ENCODE measurements at places on chromosomes 12 and 14.

DNA sequence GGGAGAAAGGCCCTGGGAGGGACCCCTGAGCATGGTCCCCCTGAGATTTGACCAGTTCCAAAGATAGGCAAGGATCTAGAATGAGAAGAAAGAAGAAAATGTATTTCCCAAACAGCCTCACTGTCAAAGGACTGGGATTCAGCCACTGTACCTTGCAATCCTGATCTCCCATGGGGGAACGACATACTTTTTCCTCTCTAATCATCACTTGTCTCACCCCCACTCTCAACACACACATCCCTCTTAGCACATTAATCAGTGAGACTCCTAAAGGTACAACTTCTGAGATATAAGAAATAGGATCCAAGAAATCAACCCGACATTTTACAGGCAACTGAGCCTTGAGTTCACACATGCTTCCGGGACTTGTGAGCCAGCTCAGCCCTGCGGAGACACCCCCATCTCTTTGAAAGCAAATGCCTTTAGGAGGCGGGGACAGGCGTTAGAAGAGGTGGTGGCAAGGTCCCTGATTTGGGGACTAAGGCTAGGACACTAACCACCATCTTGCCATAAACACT is 1.4 kb downstream of the MAP3K9 start:
- DNase-seq: peak; percentile 35
- H3K27ac ChIP-seq: peak overlapping the region; percentile 47
- peaks cover 6% of the 10 kb centered on the region for H3K4me1 ChIP-seq
- H3K36me3 ChIP-seq: peaks cover 9% of the 10 kb centered on the region
- H3K27me3 ChIP-seq: no peaks in the 10 kb centered on the region
- no peak overlapping the region for H3K4me3 ChIP-seq

DNA sequence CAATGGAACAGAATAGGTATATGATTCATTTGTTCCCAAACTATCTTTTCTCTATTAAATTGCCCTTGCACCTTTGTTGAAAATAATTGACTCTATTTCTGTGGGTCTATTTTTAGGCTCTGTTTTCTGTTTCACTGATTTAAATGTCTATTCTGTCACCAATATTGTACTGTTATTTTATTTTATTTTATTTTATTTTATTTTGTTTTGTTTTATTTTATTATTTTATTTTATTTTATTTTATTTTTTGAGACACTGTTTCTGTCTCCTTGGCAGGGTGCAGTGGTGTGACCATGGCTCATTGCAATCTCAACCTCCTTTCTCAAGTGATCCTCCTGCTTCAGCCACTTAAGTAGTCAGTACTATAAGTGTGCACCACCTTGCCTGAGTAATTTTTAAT is 34.9 kb downstream of the OR4N2 start:
- H3K27me3 ChIP-seq: no peaks in the 10 kb centered on the region
- H3K27ac ChIP-seq: no peak overlapping the region
- DNase-seq: no peak
- H3K36me3 ChIP-seq: no peaks in the 10 kb centered on the region
- H3K4me3 ChIP-seq: no peak overlapping the region

GRCh38 chr14:61300754-61301153 is 19.6 kb upstream of the TMEM30B start:
- DNase-seq: no peak
- H3K4me1 ChIP-seq: peaks cover 30% of the 10 kb centered on the region
- no peak overlapping the region for H3K27ac ChIP-seq

GRCh38 chr12:85280165-85280983 is at the start of gene ALX1:
ALX1 (plus strand) TSS chr12:85280220; CDS start chr12:85280262, 42 bp downstream.
- H3K27me3 ChIP-seq: no peaks in the 10 kb centered on the region
- H3K4me3 ChIP-seq: peak within 1 kb of the TSS; percentile 25
- H3K36me3 ChIP-seq: peaks cover 3% of the 10 kb centered on the region
- no peaks in the 10 kb centered on the region for H3K4me1 ChIP-seq

DNA sequence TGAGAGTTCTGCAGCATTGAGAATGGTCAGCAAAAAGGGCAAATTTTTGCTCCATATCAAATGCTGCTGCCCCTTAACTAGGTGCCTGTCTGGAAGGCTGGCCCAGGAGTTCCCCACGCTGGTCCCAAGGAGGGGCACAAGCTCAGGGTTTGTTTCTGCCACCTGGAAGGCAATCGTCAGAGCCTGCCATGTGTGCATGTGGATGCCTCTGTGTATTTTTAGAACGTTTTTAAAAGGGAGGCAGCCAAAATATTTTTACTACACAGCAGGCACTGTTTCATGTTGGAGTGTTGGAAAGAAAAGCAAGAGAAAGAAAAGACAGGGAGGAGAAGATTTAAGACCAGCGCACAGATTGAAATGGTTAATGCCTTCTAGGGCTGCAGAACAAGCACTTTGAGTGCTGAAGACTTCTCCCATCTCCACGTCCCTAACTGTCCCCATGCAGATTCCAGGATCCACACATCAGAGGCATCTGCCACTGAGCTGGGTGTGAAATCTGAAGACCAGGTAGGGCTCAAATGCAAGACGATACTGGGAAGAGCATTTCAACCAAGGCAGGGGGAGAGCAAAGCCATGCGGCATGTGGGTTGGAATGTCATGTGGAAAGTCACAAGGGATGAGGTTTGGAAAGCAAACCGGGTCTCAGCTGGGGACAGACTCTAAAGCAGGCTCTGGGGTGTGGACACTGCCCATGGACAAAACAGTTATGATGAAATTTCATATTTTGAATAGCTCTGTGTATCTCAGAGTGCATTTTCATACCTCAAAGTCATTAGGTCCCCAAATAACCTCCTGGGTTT is 557.2 kb downstream of the BCL11B start:
- H3K27me3 ChIP-seq: peaks cover 45% of the 10 kb centered on the region
- peaks cover 13% of the 10 kb centered on the region for H3K4me1 ChIP-seq
- no peak overlapping the region for H3K27ac ChIP-seq
- no peak overlapping the region for H3K4me3 ChIP-seq
- DNase-seq: no peak

DNA sequence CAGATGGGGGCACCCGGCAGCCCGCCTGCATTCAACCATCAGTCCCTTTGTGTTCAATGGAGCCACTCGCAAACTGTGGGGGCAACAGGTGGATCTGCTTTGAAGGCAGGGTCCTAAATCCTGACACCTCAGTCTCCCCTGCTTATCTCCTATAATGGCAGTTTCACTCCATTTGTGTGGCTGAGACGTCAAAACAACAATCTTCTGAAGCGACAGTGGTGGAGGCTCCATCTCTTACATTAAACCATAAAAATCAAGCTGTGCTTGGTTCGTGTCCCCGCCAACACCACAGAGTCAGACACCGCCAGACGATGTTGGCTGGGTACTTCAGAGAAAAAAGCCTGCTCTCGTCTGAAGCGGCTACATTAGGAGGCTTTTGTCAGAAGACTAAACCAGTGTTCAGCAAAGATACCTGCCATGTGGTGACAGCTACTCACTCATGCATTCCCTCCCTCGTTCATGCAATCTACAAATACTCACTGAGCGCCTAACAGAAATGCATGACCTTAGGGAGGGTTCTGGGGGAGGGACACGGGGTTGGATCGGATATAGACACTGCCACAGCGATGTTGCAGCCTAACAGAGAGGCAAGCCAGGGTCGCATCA is 253.9 kb downstream of the FOXN3 start:
- H3K27me3 ChIP-seq: no peaks in the 10 kb centered on the region
- H3K4me3 ChIP-seq: no peak overlapping the region
- H3K4me1 ChIP-seq: peaks cover 23% of the 10 kb centered on the region
- no peak for DNase-seq
- peaks cover 40% of the 10 kb centered on the region for H3K36me3 ChIP-seq
- no peak overlapping the region for H3K27ac ChIP-seq

- H3K27me3 ChIP-seq: no peaks in the 10 kb centered on the region
- H3K4me3 ChIP-seq: no peak overlapping the region
- DNase-seq: no peak
- no peaks in the 10 kb centered on the region for H3K36me3 ChIP-seq
Observed at GRCh38 chr12:1972260-1972659, 32.0 kb downstream of the DCP1B start.

GRCh38 chr14:106848330-106849121 is 1322.1 kb downstream of the TMEM121 start:
- H3K36me3 ChIP-seq: peaks cover 3% of the 10 kb centered on the region
- no peak overlapping the region for H3K27ac ChIP-seq
- peaks cover 6% of the 10 kb centered on the region for H3K27me3 ChIP-seq
- no peak overlapping the region for H3K4me3 ChIP-seq

- no peaks in the 10 kb centered on the region for H3K36me3 ChIP-seq
- no peak overlapping the region for H3K4me3 ChIP-seq
- H3K27me3 ChIP-seq: peaks cover 5% of the 10 kb centered on the region
- no peak overlapping the region for H3K27ac ChIP-seq
- no peak for DNase-seq
Observed at GRCh38 chr12:102406033-102406584, 74.3 kb downstream of the IGF1 start.

DNA sequence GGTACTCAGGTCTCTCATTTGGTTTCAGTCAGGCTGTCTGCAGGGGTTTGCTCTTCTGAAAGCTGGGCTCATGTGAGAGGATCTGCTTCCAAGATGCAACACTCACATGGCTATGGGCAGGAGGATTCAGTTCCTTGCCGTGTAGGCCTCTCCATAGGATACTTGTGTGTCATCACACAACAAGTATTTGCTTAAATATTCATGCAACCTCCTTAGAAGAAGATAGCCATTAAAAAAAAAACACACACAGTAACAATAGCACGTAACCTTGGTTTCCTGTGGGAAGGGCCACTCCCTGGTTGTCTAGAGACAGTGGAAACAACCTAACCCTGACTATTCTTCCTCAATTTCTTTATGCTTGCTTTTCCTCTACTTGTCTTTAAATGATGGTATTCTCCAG is 31.8 kb upstream of the CLEC4E start:
- H3K4me1 ChIP-seq: peaks cover 9% of the 10 kb centered on the region
- H3K27me3 ChIP-seq: no peaks in the 10 kb centered on the region
- peak overlapping the region; percentile 67 for H3K27ac ChIP-seq
- H3K36me3 ChIP-seq: no peaks in the 10 kb centered on the region
- DNase-seq: no peak
- no peak overlapping the region for H3K4me3 ChIP-seq

GRCh38 chr12:132488127-132489077 is 1.5 kb upstream of the FBRSL1 start:
- DNase-seq: no peak
- H3K27me3 ChIP-seq: no peaks in the 10 kb centered on the region
- H3K27ac ChIP-seq: peak overlapping the region; percentile 94
- peak overlapping the region; percentile 90 for H3K4me3 ChIP-seq
- peaks cover 13% of the 10 kb centered on the region for H3K36me3 ChIP-seq

DNA sequence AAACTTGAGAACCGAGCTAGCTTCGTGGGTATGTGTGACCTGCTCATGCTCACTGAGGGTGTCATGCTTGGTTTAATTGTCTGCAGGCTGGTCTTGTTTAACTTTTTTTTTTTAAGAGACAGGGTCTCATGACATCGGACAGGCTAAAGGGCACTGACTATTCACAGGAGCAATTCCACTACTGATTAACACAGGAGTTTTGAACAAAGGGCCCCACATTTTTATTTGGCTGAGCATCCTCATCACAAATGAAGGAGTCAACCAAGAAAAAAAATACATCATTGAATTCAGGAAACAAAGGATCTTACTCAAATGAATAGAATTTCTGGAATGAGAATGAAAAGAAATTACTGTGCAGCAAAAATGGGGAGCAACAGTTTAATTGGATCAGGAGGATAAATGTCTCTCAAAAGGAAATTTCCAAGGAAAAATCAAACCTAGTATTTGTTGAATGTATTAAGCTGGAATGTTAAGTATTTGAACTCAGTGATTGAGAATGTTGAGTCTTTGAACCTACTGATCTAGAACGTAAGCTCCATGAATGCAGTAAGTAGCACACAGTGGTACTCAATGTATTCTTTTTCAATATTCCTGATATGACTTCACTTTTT is 20.8 kb upstream of the PYROXD1 start:
- no peaks in the 10 kb centered on the region for H3K36me3 ChIP-seq
- no peak overlapping the region for H3K4me3 ChIP-seq
- H3K4me1 ChIP-seq: no peaks in the 10 kb centered on the region
- H3K27me3 ChIP-seq: peaks cover 25% of the 10 kb centered on the region

- H3K27me3 ChIP-seq: no peaks in the 10 kb centered on the region
- H3K27ac ChIP-seq: no peak overlapping the region
- H3K4me3 ChIP-seq: no peak overlapping the region
- no peaks in the 10 kb centered on the region for H3K36me3 ChIP-seq
- H3K4me1 ChIP-seq: no peaks in the 10 kb centered on the region
- no peak for DNase-seq
Observed at GRCh38 chr12:8871068-8871467, 43.2 kb upstream of the PHC1 start.

- H3K27me3 ChIP-seq: no peaks in the 10 kb centered on the region
- no peaks in the 10 kb centered on the region for H3K4me1 ChIP-seq
- H3K27ac ChIP-seq: no peak overlapping the region
- H3K4me3 ChIP-seq: no peak overlapping the region
- DNase-seq: no peak
- no peaks in the 10 kb centered on the region for H3K36me3 ChIP-seq
Observed at GRCh38 chr12:78209846-78210505, 379.3 kb downstream of the NAV3 start.

- no peak overlapping the region for H3K27ac ChIP-seq
- H3K36me3 ChIP-seq: no peaks in the 10 kb centered on the region
- H3K27me3 ChIP-seq: peaks cover 33% of the 10 kb centered on the region
- no peak for DNase-seq
Observed at GRCh38 chr12:58029260-58029659, 87.9 kb downstream of the ATP23 start.

GRCh38 chr12:72323881-72324280 is 51.7 kb downstream of the TRHDE start:
- no peaks in the 10 kb centered on the region for H3K27me3 ChIP-seq
- DNase-seq: no peak
- H3K4me3 ChIP-seq: no peak overlapping the region
- no peaks in the 10 kb centered on the region for H3K4me1 ChIP-seq

GRCh38 chr12:80059102-80059501 is 40.2 kb upstream of the OTOGL start:
- H3K4me1 ChIP-seq: no peaks in the 10 kb centered on the region
- peaks cover 17% of the 10 kb centered on the region for H3K27me3 ChIP-seq
- no peak overlapping the region for H3K4me3 ChIP-seq

GRCh38 chr12:3965046-3965445 is 91.8 kb upstream of the PARP11 start:
- H3K4me1 ChIP-seq: peaks cover 7% of the 10 kb centered on the region
- H3K4me3 ChIP-seq: no peak overlapping the region
- peaks cover 30% of the 10 kb centered on the region for H3K27me3 ChIP-seq

GRCh38 chr12:125890971-125891370 is 825.7 kb downstream of the AACS start:
- no peak overlapping the region for H3K27ac ChIP-seq
- no peaks in the 10 kb centered on the region for H3K36me3 ChIP-seq
- H3K27me3 ChIP-seq: no peaks in the 10 kb centered on the region
- DNase-seq: no peak

- H3K4me3 ChIP-seq: no peak overlapping the region
- H3K4me1 ChIP-seq: peaks cover 3% of the 10 kb centered on the region
- no peak overlapping the region for H3K27ac ChIP-seq
- no peak for DNase-seq
- H3K27me3 ChIP-seq: no peaks in the 10 kb centered on the region
Observed at GRCh38 chr14:77883131-77883846, 83.4 kb downstream of the ADCK1 start.

DNA sequence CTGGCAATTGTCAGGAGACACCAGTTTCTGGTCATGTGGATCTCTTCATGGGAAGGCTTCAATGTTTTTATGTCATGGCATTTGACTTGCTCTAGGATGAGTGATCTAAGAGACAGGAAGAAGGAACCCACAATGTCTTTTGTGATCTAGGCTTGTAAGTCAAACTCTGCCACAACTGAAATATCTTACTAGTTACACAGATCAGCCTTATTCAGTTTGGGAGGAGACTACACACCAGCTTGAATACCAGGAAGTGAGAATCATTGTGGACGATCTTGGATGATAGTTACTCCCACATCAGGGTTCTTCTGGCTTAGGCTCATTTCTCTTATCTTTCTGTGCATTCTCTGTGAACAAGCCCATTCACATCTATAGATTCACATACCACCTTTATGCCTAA is 236.2 kb upstream of the FBXO33 start:
- no peak for DNase-seq
- H3K27me3 ChIP-seq: no peaks in the 10 kb centered on the region
- no peaks in the 10 kb centered on the region for H3K4me1 ChIP-seq
- H3K4me3 ChIP-seq: no peak overlapping the region
- H3K36me3 ChIP-seq: no peaks in the 10 kb centered on the region
